ENCODE measurements at places on chromosomes 1 and 21.

DNA sequence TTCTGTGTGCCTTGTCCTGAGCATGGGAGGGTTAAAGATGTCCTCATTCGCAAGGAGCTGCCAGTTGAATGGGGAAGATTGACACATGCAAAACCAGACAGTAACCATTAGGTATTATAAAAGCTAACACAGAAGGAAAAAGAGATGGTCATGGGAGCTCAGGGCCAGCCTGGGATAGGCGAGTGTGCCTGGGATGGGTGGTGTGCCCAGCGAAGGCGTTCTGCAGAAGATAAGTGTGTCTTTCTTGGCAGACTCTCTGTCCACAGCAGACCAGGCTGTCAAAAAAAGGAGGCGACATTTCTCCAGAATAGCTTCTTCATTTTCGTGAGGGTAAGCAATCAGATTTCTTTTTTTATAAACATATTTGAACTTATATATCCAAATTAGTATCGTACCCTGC lies 14.1 kb downstream of the PGM1 start:
- ATAC-seq = no peak

DNA sequence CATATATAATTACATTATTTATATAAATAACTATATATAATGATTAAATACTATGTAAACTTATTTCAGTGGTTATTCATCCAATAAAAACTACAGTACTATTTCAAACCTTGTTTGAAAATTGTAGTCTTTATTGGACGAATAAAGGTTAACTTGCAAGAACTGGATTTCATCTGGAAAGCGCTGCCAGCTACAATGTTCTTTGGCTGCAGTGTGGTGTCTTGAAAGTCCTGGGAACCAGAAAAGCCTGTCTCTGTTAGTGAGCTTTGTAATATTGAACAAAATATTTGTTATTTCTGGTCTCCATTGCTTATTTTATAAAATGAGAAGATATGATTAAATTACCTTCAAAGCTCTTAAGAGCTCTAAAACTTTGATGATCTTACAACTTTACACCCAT lies 763.6 kb downstream of the ADGRL2 start:
- no peak for ATAC-seq

DNA sequence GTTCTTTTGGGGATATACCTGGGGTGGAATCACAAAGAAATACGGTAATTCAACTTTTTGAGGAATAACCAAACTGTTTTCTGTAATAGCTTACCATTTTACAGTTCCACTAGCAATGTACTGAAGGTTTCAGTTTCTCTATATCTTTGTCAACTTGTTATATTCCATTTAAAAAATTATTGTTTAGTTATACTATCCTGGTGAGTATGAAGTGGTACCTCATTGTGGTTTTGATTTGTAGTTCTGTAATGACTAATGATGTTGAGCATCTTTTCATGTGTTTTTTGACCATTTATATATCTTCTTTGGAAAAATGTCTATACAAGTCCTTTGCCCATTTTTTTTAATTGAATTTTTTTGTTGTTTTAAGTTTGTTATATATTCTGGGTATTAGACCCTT lies 39.4 kb downstream of the MAST2 start:
- ATAC-seq = peak; percentile 49

- no peak for ATAC-seq
These were observed 2.4 kb upstream of the WNT9A start for GRCh38 chr1:227949954-227950734.

DNA sequence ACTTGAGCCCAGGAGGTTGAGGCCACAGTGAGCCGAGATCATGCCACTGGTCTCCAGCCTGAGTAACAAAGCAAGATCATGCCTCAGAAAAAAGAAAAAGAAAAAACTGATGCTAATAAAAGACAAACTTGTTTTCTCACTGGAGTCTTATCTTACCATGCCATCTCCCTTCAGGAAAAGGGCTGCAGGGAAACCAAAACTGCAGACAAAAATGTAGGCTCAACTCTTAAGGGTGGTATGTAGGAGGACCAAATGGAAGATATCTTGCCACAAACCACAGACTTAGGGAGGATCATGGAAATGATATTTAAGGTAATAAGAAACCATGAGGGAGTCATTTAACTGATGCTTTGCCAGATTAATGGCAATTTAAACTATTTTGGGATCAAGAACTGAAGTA lies 32.9 kb downstream of the UROD start:
- ATAC-seq = no peak

DNA sequence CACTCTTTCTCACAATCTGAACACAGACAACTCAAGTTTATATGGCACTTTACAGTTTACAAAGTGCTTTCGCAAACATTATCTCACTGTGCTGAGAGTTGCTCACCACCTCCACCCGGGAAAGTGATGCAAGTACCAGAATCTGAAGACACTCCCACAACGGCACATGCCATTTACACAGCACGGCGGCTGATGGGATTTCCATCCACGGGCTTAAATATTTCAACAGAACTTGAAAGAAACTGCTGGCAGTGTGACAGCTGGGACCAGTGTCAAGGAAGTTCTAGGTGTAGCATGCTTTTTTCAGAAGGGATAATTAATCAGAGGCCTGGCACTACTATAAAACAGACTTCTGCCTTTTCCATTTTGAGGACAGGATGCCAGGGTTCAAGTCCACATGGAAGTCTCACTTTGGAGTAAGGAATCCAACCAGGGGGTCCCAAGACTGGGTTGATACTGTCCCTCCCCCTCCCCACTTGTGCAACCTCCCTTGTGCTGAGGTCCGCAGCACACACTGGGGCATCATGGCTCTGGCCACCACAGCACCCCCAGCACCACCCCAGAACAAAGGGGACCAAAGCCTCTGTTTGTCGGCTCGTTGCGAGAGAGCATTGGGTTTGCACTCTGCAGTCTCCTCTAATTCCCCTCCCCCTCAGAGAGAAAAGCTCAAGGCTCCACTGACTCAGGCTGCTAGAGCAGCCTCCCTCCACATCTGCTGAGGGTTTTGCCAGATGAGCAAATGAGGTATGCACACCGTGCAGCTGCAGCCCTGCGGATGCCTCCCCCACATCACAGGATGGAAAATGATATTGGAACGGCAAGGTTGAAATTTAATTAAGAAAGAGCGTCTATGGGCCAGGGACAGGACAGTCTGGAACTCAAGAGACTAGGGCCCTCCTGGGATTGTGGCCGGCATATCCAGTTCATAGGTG lies 154.9 kb downstream of the TGFBR3 start:
- ATAC-seq = peak; percentile 48

DNA sequence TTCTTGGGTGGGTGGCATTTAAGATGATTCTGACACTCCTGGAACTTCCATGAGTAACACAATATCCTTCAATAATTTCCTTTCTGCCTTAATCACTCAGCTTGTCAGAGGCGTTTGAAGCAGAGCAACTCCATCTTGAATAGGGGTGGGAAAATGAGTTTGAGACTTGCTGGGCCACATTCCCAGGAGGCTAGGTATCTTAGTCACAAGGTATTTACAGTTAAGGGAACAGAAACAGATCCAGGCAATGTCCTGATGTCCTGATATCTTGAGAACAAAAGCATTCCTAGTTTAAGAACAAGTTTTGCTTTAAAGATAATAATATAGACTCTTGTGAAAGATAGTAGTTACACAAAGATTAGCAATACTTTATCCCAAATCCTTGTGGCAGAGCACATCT lies 76.6 kb upstream of the KIAA0040 start:
- no peak for ATAC-seq

GRCh38 chr1:158248118-158248517 lies 6.1 kb upstream of the CD1A start:
- no peak for ATAC-seq

DNA sequence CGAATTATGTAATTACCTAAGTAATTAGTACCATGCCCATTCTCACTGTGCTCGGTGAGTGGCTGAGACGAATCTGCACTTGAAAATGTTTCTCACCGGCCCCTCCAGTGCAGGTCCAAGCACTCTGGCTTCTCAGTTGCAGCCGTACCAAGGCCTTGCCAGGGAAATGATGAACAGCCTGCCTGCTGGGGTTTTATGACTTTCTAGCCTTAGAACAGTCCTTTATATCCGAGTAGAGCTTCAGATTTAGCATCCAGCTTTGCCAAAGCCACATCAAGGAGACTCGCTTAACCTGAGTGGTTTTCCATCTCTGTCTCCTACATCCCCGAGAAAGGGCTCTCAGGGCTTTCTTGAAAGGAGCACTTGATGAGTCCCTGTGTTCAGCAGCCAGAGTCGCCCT lies 83.4 kb downstream of the GREM2 start:
- ATAC-seq = no peak
